ENCODE measurements at places on chromosomes 5 and 9. TPM values are rescaled to one million over a fixed set of nuclear protein-coding genes. Genes with fewer than 3 reads are reported as not detected.

Gene NRARP
- polyA plus RNA-seq = 32.4 TPM

Gene NAIP
- 29.3 TPM for polyA plus RNA-seq

Gene ST8SIA4
- 4.7 TPM for polyA plus RNA-seq

Gene RELL2
- 2.0 TPM for polyA plus RNA-seq

Gene SLC6A7
- 5.7 TPM for polyA plus RNA-seq

Gene CDO1
- 5.7 TPM for polyA plus RNA-seq

Gene PDLIM4
- 17.9 TPM for polyA plus RNA-seq

Gene GARIN3
- polyA plus RNA-seq = not detected

Gene GPR150
- polyA plus RNA-seq = 0.90 TPM

Gene SPDL1
- polyA plus RNA-seq = 15.4 TPM

Gene DDX4
- 0.10 TPM for polyA plus RNA-seq

Gene DRD1
- polyA plus RNA-seq = 0.04 TPM

Gene LCN12
- 121 TPM for polyA plus RNA-seq

Gene FAF2
- 50.9 TPM for polyA plus RNA-seq

Gene CCL28
- polyA plus RNA-seq = 5.2 TPM

Gene DNM1
- 49.0 TPM for polyA plus RNA-seq

Gene TXNDC8
- polyA plus RNA-seq = not detected

Gene CMBL
- polyA plus RNA-seq = 61.2 TPM

Gene GDA
- 97.2 TPM for polyA plus RNA-seq

Gene PAX5
- polyA plus RNA-seq = 0.06 TPM

Gene HTR4
- 4.7 TPM for polyA plus RNA-seq

Gene HMGCS1
- 179 TPM for polyA plus RNA-seq

Gene ZNF366
- polyA plus RNA-seq = 2.1 TPM

Gene CBY3
- polyA plus RNA-seq = 1.2 TPM

Gene MARVELD2
- 42.0 TPM for polyA plus RNA-seq

Gene BAAT
- 0.60 TPM for polyA plus RNA-seq

Gene KIAA0825
- polyA plus RNA-seq = 2.8 TPM

Gene ANKRD34B
- polyA plus RNA-seq = not detected

Gene GALNT12
- polyA plus RNA-seq = 45.6 TPM

Gene KIAA1958
- polyA plus RNA-seq = 8.9 TPM

Gene LCN10
- 7.8 TPM for polyA plus RNA-seq

Gene ISL1
- 5.1 TPM for polyA plus RNA-seq

Gene SURF1
- polyA plus RNA-seq = 32.5 TPM

Gene ENTREP1
- 7.3 TPM for polyA plus RNA-seq

Gene IFNA21
- polyA plus RNA-seq = 0.13 TPM
